ENCODE measurements at places on chromosomes 11 and 22. TPM values are rescaled to one million over a fixed set of nuclear protein-coding genes. Genes with fewer than 3 reads are reported as not detected.

DNA sequence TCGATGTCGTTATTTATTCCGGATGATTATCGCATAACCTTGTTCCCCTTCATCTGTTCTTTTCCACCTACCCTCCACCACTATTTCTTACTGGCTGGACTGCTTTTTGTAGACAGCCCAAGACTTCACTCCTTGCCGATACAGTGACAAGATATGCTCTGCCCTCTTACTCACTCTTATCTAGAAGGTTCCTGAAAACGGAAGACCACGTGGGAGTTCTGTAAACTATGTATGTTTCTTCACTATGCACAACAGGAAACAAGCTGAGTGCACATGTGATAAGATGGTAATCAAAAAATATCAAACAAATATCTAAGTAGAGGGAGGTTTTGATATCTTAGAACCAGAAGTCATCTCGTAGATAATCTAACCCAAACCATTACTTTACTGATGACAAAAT, 122.9 kb upstream of the ARHGAP20 start:
- no peak overlapping the region for H3K27ac ChIP-seq
- no peak overlapping the region for H3K4me3 ChIP-seq
- H3K27me3 ChIP-seq = no peaks in the 10 kb centered on the region
- no peaks in the 10 kb centered on the region for H3K4me1 ChIP-seq
- no peaks in the 10 kb centered on the region for H3K36me3 ChIP-seq

Gene NAALAD2
- 4.3 TPM for total RNA-seq

DNA sequence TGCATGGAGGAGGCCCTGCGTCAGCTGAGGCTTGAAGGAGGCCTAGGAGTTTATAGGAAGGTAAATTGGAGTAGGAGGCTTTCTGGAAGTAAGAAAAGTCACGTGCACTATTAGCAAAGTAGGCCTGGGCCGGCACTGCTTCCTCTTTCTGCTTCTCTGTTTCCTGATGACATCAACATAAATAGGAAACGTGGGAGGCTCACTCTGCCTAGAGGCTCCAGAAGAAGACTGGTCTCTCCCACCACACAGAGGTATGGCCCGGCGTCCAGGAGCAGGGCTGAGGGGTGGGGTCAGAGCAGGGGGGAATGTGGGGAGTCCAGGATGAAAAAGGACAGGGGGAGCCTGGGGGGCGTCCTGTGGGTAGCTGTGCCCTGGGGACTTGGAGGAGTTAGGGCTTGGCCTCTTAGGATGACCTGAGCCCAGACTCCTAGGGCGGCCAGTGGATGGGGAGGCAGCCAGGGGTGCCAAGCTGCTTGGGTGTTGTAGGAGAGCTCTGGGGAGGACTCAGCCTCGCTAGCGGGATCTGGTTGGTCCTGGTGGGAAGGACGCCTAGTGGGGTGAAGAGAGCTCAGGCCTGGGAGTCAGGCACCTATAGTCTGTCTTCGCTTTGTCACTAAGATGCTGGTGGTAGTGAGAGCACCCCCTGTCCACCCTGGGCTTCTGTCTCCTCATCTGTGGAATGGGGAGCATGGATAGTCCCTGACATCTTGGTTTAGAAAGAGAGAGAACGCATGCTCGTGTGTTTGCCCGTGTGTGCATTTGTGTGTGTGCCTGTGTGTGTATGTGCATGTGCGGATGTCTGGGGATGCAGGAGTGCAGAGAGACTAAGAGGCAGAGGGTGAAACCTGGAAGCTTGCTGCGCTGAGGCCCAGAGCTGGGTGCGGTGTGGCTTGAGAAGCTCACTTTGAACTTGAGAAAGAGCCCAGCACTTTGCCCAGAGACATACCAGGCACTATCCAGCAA, at the start of gene CSF2RB:
Gene CSF2RB (plus strand): TSS at position 202 of the 963 bp plus-strand sequence. CDS start 8,580 bp downstream, outside the sequence.
- H3K27ac ChIP-seq = no peak within 1 kb of the TSS
- H3K4me1 ChIP-seq = no peaks in the 10 kb centered on the region
- H3K36me3 ChIP-seq = no peaks in the 10 kb centered on the region
- H3K4me3 ChIP-seq = no peak within 1 kb of the TSS
- no peaks in the 10 kb centered on the region for H3K27me3 ChIP-seq
- no peak for DNase-seq

DNA sequence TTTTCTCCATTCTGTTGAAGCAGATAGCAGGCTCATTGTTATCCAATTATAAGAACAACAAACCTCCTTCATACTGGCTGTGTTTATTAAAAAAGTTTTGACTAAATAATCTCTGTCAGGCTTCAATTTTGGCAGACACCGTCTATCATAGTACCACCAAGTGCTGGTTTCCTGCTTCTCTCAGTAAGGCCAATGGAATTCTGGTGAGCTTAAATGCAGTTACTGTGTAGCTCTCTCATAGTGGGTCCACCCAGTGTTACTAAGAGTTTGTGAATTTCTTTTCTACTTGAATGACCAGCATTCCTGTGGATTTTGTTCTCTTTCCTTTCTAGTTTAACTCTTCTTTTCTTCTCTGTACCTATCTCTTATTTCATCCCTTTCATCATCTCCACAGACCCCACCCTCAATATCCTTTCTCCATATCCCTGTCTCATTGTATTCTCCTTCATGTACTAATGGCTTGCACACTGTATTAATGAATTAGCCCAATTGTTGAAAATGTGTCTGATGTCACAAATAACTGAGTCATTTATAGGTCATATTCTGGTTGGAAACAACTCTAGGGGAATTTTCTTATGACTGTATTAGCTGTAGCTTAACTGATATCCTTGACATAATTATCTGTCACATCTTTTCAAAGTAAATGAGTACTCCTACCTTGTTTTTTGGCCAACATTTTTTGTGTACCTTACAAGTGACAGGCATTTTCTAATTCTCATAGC, 372.1 kb downstream of the FAT3 start:
- H3K27me3 ChIP-seq = no peaks in the 10 kb centered on the region
- no peak for DNase-seq
- H3K4me3 ChIP-seq = no peak overlapping the region
- H3K4me1 ChIP-seq = no peaks in the 10 kb centered on the region
- no peak overlapping the region for H3K27ac ChIP-seq

DNA sequence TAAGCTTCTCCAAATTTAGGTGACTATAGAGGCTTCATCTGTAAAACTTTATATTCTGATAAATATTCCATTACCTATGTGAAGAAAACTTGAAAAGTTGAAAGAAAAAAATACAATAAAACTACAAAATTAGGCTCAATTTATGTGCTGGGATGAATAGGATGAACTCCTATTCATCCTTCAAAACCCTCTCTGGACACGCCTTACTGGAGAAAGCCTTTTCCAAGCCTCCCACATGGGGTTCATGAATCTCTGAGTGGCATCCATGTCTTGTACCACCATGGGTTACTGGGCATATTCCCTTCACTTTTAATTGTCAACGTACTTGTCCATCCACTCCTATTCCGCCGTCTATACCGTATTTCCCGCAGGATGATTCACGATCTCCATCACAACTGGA, 55.7 kb downstream of the MN1 start:
- H3K4me3 ChIP-seq = no peak overlapping the region
- H3K36me3 ChIP-seq = no peaks in the 10 kb centered on the region
- H3K4me1 ChIP-seq = peaks cover 8% of the 10 kb centered on the region
- H3K27me3 ChIP-seq = no peaks in the 10 kb centered on the region

DNA sequence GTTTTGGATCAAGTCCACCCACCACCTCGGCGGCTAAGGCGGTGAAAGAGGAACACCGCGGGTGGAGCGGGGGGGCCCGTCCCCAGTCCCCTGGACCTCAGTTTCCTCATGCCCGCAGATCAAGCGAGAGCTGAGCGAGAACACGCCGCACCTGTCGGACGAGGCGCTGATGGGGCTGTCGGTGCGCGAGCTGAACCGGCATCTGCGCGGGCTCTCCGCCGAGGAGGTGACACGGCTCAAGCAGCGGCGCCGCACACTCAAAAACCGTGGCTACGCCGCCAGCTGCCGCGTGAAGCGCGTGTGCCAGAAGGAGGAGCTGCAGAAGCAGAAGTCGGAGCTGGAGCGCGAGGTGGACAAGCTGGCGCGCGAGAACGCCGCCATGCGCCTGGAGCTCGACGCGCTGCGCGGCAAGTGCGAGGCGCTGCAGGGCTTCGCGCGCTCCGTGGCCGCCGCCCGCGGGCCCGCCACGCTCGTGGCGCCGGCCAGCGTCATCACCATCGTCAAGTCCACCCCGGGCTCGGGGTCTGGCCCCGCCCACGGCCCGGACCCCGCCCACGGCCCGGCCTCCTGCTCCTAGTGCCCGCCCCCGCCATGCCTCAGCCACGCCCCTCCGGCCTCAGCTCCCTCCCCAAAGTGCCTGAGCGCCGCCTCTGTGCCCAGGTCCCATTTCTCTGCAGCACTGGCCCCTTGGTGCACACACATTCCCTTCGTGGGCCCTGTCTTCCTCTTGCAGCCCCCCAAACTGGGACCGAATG, 12.7 kb downstream of the MAFF start:
- H3K27me3 ChIP-seq = no peaks in the 10 kb centered on the region
- H3K36me3 ChIP-seq = no peaks in the 10 kb centered on the region
- peak; percentile 69 for DNase-seq
- H3K4me1 ChIP-seq = peaks cover 13% of the 10 kb centered on the region

DNA sequence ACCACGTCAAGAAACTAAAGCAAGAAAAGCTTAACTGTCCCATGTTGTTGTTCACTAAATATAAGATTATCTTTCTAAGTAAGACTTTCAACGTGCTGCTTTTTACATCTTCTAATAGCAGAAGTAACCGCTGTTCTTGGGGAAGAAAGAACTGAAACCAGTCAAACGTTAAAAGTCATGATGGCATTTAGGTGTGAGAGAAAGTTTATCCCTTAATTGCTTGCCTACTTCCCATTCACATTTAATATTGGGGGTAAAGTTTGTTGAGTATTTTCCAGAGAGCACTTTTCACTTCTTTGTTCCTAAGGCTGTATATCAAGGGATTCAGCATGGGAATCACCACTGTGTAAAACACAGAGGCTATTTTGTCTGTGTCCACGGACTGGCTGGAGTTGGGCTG, 970 bp downstream of the OR5B21 start:
- no peaks in the 10 kb centered on the region for H3K4me1 ChIP-seq
- H3K4me3 ChIP-seq = no peak overlapping the region
- H3K27me3 ChIP-seq = no peaks in the 10 kb centered on the region
- DNase-seq = no peak

- DNase-seq = peak; percentile 52
- no peaks in the 10 kb centered on the region for H3K27me3 ChIP-seq
- H3K4me3 ChIP-seq = no peak overlapping the region
- no peaks in the 10 kb centered on the region for H3K36me3 ChIP-seq
These were observed 170.3 kb upstream of the ZBED5 start for GRCh38 chr11:11028017-11028692.

DNA sequence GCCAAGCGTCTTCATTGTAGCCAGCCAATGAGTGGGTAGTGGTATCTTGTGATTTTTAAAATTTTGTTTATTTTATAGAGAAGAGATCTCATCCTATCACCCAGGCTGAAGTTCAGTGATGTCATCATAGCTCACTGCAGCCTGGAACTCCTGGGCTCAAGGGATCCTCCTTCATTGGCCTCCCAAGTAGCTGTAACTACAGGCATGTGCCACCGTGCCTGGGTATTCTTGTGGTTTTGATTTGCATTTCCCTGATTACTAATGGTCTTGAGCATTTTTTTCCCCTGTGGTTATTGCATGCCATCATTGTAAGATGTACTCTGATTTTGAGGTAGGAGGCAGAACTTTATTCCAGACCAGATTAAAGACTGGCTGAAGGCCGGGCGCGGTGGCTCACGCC, 2.4 kb upstream of the DENND6B start:
- no peak overlapping the region for H3K4me3 ChIP-seq
- H3K27ac ChIP-seq = no peak overlapping the region
- H3K36me3 ChIP-seq = no peaks in the 10 kb centered on the region
- DNase-seq = no peak
- H3K27me3 ChIP-seq = no peaks in the 10 kb centered on the region

DNA sequence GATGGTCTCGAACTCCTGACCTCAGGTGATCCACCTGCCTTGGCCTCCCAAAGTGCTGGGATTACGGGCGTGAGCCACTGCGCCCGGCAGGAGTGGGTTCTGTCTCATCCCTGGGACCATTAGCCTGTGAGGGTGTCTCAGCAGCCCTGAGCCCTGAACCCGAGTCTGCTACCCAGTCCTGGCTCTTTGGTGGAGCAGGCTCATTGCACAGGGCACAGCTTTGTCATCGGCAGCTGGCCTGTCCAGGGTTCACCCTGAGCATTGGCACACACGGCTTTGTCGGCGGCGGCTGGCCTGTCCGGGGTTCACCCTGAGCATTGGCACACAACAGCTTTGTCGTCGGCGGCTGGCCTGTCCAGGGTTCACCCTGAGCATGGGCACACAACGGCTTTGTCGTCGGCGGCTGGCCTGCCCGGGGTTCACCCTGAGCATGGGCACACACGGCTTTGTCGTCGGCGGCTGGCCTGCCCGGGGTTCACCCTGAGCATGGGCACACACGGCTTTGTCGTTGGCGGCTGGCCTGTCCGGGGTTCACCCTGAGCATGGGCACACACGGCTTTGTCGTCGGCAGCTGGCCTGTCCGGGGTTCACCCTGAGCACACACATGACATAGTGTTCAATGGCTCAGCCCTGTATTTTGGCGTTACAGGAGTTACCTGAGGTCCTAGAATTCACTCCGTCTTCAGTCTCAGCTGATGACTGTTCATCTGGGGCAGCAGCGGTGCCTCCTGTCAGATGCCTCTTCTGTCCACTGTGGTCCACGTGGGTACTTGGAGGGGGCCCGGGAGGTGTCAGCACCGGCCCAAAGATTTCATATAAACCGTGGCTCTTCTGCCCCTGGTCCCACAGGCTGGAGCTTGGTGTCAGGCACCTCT, 1082.5 kb downstream of the BRD1 start:
- H3K4me1 ChIP-seq = no peaks in the 10 kb centered on the region
- H3K27ac ChIP-seq = no peak overlapping the region
- H3K27me3 ChIP-seq = no peaks in the 10 kb centered on the region
- DNase-seq = no peak

- no peaks in the 10 kb centered on the region for H3K27me3 ChIP-seq
- no peak overlapping the region for H3K4me3 ChIP-seq
- DNase-seq = no peak
These were observed 13.7 kb downstream of the GDPD4 start for GRCh38 chr11:77287615-77288273.

DNA sequence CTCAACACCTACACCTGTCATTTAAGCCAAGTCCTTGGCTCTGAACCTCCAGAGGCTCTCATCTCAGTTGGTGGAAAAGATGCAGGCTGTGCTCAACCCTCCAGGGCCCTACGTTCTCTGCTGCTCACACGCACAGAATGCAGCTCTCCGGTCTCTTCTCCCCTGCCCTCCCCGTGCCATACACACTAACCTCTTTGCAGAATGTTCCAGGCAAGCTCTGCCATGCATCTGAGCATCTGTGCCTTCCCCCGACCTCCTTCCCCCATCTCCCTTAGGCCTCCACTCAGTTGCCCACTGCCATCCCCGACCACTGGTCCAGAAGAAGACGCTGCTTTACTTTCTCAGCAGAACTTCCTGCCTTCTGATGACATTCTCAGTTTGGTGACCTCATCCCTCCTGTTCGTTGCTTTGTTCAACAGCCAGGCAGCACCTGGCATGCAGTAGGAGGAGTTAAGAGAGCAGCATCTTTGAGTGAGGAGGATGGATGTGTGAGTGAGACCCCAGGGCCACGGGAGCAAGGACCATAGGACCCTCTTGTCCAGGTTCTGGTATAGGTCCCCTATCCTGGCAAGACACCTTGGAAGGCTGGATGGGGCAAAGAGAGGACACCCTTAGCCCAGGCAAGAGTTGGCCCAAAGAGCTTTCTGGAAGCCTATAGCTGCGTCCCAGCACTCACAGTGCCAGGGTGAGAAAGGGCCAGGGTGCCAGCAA, 598.0 kb downstream of the BRD1 start:
- no peak overlapping the region for H3K27ac ChIP-seq
- DNase-seq = no peak
- no peak overlapping the region for H3K4me3 ChIP-seq
- no peaks in the 10 kb centered on the region for H3K27me3 ChIP-seq
- H3K36me3 ChIP-seq = no peaks in the 10 kb centered on the region

Gene KRTAP5-8
- not detected for total RNA-seq

- H3K4me1 ChIP-seq = no peaks in the 10 kb centered on the region
- no peaks in the 10 kb centered on the region for H3K36me3 ChIP-seq
- H3K27ac ChIP-seq = no peak overlapping the region
- peak; percentile 21 for DNase-seq
These were observed 12.2 kb downstream of the SLC35C1 start for GRCh38 chr11:45817191-45817590.

Data from ovary (tissue), 10 donors.